ENCODE measurements at places on chromosomes 7 and 10.

DNA sequence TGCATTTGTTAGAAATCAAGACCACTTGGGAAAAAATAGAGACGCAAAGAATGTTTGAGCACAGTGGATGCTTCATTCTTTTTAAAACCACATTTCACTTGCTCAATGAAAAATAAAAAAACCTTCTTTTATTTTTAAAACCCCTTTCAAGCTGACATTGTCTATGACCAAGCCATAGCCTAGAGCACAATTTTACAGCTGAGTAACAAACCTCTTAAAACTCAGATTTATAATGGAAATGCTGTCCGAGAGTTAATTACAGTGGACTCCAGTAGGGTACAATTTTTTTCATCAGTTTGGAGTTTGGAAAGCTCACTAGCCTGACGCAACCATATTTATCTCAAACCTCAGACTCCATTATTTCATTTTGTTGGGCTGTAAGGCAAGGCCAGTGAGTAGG is 116.3 kb downstream of the RNLS start:
- no peak for DNase-seq

DNA sequence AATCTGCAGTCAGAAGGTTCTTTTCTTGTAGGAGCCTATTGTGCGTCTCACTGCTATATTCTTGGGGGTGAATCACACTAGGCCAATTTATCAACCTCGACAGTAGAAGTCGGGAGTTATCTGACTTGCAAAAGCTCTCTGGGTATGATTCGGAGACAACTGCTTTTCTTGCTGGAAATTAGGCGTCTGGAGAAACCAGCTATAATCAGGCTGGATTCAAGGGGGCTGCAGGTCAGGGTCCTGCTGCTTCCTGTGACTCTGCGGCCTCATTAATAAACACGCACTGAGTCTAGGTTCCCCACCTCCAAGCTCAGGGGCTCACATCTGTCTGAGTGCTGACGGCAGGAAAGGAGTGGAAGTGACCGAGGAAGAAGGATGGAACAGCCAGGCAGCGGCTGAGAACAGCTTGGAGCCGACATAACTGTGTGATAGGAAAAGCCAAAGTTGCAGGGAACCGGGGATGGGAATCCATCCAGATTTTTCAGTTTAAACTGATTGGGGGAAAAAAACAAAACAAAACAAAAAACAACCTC is 184.6 kb downstream of the FANK1 start:
- no peak for DNase-seq

DNA sequence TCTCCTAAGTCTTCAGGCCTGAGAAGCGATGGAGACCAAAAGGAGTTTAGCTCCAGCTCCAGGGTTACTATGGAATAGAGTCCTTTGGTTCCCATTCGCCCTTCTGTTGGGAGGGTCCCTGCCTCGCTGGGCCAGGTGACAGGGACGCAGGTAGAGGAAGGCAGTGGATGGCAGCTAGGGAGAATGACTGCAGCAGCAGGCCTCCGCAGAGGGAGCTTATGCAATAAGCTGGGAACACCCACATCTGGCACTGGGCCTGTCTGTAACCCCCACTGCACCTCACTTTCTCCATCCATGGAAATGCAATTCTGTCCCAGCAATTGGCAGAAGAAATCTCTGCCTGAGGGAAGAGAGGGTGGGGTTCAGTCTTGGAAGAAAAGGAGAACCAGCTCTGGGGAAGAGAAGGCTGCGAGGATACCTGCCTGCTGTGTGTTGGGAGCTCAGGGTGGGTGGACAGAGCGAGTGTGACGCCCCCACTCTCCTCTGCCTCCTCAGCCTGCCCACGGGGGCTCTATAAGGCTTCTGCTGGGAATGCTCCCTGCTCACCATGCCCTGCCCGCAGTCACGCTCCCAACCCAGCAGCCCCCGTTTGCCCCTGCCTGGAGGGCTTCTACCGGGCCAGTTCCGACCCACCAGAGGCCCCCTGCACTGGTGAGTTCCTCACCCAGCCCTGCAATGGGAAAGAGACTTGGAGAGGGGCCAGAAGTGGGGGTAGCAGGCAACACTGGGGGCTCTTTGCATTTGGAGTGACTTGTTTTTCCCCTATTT is 10.3 kb downstream of the EPHB6 start:
- no peak for DNase-seq

GRCh38 chr10:79221110-79222051 is 125.9 kb upstream of the PPIF start:
- DNase-seq = no peak

DNA sequence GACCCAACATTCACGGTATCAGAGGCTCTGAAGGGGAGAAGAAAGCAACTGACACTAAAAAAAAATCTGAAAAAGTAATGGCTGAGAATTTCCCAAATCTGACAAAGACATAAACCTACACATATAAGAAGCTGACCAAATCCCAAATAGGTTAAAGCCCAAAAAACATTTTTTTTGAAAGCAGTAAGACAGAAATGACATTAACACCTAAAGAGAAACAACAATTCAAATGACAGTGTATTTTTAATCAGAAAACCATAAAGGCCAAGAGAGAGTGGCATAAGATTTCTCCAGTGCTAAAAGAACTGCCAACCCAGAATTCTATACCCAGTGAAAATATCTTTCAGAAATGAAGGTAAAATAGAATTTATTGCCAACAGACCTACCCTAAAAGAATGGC is 35.5 kb downstream of the RUFY2 start:
- DNase-seq = no peak

DNA sequence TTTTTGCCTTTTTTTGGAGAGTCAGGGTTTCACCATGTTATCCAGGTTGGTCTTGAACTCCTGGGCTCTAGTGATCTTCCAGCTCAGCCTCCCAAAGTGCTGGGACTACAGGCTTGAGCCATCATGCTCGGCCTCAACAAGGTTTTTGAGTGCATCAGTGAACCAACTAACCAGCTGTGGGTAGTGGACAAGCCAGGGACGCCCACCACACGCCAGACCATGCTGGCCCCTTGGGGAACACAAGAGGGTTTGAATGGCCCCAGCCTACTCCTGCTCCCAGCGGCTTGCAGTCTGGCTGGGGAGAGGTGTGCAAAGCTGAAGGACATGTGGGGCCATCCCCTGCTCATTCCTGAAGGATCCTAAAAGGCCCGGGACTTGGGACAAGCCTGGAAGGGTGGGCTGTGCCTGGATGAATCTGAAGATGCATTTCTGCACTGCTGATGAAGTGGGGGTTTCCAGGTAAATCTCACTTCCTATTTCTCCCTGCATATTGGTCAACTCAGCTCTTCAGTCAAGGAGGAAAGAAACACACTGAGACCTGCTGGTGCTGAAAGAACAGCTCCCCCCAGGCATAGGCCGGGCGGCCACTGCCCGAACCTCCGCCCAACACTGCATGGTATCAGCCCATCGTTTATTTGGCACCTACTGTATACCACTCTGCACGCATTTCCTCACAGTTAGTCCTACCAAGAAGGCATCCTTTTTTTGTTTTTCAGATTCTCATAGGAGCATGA is 6.9 kb downstream of the MMD2 start:
- no peak for DNase-seq

- DNase-seq = no peak
These were observed 209.2 kb upstream of the FAM3C start for GRCh38 chr7:121605317-121605680.

- DNase-seq = no peak
These were observed 76.6 kb upstream of the PPIF start for GRCh38 chr10:79270466-79271246.

GRCh38 chr7:23598296-23598695 is 1.1 kb downstream of the CCDC126 start:
- DNase-seq = no peak

- DNase-seq = no peak
These were observed 116.1 kb downstream of the FANK1 start for GRCh38 chr10:126012485-126012884.

- no peak for DNase-seq
These were observed 4.5 kb downstream of the GLCCI1 start for GRCh38 chr7:7972922-7973594.

DNA sequence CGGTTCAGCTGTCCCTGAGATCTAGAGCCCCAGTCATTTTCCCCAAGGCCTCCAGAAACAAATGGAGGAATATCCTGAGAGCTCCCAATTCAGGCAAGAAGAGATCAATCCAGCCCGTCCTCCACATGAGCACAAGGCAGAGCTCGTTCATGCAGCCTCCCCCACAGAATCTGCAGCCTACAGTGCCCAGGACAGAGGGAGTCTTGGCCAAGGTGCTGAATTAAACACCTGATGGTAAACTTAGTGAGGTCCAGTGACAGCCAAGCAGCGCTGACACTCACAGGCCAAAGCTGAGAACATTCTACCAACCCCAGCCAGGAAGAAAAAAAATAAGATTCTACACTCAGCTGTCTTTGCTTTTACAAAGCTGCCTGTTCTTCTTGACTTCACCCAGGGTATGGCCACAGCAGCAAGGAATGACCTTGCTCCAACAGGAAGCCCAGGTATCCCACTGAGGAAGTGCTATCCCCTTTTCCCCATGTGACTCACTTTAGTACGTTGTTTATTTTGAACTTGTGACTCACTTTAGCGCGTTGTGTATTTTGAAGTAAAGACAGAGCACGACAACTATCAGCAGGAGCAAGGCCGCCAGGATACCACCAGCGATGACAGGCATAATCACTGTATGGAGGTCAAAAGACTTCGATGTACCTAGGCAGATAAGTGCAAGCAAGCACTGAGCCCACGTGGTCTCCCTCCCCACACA is 4.4 kb upstream of the CUZD1 start:
- DNase-seq = no peak

DNA sequence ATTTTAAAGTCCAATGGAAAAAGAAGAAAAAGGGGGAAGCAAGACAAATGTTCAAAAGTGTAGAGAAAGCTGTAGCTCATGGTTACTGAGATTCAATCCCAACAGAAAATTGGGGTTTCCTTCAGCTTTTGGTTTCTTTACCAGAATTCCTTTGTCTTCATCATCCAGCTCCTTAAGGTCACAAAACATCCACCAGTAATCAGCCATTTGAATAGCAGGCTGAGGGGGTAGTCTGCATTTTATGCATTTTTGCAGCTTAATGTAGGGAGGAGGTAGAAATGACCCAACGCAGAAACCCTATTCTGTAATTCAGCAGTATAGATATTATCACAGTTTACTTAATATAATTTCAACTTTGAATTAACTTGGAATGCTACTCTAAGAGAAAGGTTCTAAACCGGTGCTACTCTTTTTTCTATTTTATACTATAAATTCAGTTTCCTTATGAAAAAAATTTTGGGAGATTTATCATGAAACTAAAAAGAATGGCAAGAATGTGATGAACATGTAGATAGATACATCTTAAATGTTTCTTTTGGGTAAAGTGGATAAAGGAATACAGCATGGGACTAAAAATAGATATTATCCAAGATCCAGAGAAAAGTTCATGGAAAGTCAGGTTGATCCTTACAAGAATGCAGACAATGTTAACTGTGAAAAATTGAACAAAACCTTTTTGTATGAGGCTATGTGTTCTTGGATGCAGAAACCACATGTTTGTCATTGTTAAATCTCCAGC is 596.9 kb downstream of the PHTF2 start:
- no peak for DNase-seq

GRCh38 chr7:17097668-17098297 is 200.7 kb upstream of the AHR start:
- no peak for DNase-seq

- no peak for DNase-seq
These were observed 139.5 kb downstream of the ALOX5 start for GRCh38 chr10:45513551-45513950.

GRCh38 chr7:155311826-155312537 is 14.3 kb downstream of the INSIG1 start:
- DNase-seq = no peak

- DNase-seq = no peak
These were observed 22.1 kb upstream of the PRKAR1B start for GRCh38 chr7:749140-749551.

DNA sequence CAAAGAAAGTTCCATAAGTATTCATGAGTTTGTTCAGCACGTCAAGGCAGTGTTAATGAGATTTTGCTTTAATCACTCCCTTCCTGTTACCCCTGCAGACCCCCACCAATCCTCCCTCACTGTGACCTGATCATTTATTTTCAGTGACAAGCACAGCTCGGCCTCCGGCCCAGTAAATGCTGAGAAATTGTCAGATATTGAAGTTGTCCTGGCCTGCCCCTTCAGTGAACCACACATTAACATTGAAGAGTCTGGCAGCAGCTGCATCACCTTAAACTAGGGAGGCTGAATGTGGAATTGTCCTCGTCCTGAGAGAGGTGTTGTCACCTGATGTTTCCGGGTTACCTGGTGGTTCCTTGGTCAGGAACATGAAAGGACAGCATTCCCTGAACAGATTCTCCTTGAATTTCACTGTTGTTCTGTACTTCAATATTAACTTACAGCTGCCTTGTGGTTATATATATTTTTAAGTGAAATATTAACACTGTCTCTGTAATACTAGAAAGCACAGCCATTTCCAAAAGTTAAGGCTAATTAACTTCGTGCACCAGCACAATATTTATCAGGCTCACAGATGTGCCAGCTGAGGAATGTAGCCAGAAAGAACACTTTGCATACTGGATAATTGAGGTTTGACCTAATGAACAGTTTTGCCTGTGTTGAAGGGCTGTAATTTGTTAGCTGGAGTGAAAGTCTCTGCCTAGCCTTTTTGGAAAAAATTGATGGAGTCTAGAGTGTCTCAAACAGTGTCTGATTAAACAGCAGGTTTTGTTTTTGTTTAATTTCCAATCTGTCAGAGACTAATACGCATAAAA is 265.3 kb downstream of the HDAC9 start:
- no peak for DNase-seq

DNA sequence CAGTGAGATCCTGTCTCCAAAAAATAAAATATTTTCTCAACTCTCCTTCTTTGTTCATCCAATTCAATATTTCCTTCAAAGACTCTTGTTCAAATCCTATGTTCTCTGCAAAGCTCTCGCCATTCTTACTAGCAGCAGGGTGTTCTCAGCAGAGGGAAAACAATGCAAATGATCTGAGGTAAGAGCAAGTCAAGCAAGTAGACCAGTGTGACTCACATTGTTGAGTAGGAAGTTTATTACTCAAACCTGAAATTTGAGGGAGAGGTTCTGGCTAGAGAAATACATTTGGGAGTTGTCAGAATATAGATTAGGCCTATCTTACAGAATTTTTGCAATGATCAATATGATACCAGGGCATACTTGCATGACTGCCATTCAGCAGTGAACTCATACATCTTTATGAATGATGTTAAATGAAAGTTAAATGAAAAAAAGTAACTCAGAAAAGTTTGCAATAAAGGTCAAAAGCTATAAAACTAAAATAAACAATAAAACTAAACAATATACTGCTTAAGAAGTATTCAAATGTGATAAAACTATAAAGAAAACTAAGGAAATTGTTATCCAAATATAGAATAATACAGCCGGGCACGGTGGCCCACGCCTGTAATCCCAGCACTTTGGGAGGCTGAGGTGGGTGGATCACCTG is 5.8 kb downstream of the IDE start:
- no peak for DNase-seq

DNA sequence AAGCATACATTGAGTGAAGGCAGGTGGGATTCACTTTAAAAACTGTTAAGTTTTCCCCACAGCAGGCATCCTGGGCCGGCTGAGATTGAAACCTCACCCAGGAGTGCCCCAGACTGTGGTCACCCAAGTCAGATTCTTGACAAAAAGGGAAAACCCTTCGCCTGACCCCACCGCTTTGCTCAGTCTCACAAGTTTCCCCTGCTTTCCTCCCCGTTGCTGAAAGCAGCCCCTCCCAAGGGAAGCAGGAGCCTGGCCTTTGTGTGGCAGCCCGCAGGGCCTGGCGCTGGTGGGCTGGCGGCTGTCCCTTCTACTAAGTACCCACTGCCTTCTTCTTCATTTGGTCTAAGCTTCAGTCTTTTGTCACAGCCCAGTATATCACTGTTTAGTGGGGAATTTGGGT is 16.0 kb downstream of the RNF32 start:
- no peak for DNase-seq

GRCh38 chr10:29669149-29669548 is 34.4 kb upstream of the SVIL start:
- DNase-seq = no peak
